Tibial nerve (tissue), 4 donors: ENCODE measurements at places on chromosomes 7 and 10.

- DNase-seq, result no peak
Measured at GRCh38 chr7:80014511-80014910, 120.1 kb upstream of the GNAI1 start.

- peak; percentile 56 for DNase-seq
Measured at GRCh38 chr10:72340510-72341261, 14.0 kb downstream of the DNAJB12 start.

- peak; percentile 56 for DNase-seq
Measured at GRCh38 chr7:107972941-107973376, 30.0 kb downstream of the LAMB1 start.

- no peak for DNase-seq
Measured at GRCh38 chr7:112942981-112943380, 143.6 kb downstream of the GPR85 start.

- peak; percentile 95 for DNase-seq
Measured at GRCh38 chr7:93231799-93232672, at the start of gene VPS50. Gene VPS50, plus strand, starts transcription at chr7:93232366. Its CDS starts 102 bp downstream, at chr7:93232468.

DNA sequence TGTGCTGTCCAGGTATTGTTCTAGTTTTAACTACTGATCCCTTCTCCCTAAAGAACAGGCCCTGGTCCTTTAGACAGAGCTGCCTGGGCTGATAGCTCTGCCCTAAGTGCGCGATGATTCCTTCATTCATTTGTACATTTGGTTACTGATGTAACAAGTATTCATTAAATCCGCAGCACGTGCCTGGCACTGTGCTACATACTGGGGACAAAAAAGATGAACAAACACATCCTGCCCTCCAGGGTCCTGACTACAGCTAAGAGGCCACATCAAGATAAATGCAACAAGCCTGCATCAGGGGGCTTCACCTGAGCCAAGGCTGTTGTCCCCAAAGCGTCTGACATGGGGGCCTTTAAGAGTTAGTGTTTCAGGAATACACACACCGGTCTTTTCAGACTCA lies 99.0 kb upstream of the PODXL start:
- DNase-seq, result no peak

DNA sequence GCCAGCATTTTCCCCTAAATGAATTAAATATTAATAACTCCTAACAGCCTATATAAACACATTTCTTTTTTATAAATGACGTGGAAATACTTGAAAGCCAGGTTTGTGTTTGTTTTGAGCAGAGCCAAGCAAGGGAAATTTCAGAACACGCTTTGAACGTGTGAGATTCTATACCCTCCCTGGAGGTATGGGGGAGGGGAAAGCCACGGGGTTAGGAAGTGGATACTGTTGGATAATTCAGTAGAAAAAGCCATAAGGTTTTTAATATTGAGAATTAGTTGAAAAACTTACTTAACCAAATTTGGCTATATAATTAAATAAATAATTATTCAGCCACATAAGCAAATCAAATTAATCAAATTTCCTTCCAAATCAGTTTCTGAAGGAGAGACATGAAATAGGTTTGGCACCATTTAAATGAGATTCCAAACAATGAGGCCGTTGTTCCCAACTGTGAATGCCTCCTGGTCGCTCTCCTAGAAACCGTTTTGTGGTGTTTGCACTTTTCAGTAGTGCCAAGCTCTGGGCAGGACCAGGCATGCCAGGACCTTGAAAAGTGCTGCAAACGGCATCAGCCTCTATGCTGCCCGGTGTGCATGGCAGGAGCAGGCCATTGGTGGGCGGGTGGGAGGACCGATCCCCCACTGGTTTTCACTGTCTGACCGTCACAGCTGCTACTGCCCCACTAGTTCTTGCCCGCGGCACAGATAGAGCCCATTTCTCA lies 88.1 kb downstream of the SEPTIN14 start:
- no peak for DNase-seq

DNA sequence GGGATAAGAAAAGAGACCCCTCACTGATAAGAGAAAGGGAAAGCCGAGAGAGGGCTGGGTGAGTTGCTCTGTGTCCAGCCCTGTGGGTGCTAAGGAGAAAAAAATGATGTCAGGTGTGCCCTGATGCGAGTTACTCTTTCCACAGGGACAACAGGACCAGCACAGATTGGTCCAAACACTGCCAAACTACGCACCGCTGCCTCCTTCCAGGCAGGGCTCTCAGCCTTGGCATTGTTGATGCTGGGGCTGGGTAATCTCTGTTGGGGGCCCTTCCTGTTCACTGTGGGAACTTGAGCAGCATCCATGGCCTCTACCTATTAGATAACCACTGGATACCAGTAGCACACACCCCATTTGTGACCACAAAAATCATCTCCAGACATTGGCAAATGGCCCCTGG lies 10.3 kb upstream of the ATP6V0E2 start:
- no peak for DNase-seq

DNA sequence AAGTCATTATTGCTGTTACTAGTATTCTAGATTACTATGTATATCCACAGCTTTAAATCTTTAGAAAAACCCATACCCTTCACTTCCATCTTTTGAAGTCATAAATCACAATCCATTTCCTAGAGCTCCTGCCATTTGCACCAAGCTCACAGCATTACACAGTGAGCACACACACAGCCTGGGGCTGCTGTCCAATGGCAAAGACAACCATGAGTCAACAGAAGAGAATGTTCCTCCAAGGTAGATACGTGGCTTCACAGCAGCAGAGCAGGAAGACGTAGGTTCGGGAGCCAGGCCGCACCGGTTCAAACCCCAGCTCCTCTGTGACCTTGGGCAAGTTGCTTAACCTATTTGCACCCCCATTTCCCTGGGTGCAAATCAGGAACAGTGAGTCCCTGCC lies 234.6 kb downstream of the DIP2C start:
- no peak for DNase-seq

GRCh38 chr10:79292026-79292766 lies 55.1 kb upstream of the PPIF start:
- no peak for DNase-seq

DNA sequence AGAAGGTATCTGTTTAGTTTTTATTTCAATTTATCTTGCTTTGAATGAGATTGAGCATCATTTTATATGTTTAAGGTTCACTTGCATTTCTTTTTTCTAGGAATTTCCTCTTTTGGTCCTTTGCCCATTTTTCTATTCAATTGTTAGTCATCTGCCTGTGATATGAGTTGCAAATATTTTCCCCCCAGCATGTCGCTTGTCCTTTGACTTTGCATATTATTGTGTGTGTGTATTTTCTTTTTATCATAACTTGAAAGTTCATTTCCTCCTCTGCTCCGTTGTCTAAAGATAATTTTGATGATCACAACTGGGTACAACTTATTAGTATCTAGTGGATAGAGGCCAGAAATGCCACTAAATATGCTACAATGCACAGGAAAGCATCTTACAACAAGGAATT lies 132.7 kb upstream of the MDFIC start:
- DNase-seq, result no peak

DNA sequence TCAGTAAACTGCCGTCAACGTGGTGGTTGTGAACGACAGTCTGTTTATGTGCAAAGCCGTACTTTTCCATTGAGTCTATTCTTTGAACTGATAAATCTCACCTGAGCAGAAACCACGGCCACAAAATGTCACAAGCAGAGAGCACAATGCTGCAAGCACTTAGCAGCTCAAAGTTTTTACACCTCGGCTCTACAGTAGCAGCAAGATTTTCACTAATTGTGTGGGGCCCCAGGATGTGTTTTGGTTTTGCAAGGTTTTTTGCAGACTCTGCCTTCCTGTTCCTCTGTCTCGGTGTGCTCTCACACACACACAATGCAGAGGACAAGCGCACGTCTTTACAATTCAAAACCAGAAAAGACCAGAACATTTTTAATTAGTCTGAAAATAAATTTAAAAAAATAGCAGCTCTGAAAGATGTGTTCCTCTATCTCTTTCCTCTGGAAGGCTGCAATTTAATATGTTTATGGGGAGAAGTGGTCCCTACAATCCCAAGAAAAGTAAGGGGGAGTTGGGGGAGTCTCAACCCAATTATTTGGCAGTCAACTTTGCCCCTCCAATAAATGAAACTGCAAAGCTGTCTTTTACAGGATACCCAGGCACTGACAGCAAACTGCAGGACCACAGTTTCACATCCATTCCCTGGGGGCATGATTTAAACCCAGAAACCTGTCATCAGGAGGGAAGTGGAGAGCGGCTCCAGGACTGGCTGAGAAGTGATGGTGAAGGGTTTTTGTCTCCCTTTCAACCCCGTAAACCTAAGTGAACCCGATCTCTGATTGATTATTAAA lies 73.8 kb upstream of the SFMBT2 start:
- no peak for DNase-seq

DNA sequence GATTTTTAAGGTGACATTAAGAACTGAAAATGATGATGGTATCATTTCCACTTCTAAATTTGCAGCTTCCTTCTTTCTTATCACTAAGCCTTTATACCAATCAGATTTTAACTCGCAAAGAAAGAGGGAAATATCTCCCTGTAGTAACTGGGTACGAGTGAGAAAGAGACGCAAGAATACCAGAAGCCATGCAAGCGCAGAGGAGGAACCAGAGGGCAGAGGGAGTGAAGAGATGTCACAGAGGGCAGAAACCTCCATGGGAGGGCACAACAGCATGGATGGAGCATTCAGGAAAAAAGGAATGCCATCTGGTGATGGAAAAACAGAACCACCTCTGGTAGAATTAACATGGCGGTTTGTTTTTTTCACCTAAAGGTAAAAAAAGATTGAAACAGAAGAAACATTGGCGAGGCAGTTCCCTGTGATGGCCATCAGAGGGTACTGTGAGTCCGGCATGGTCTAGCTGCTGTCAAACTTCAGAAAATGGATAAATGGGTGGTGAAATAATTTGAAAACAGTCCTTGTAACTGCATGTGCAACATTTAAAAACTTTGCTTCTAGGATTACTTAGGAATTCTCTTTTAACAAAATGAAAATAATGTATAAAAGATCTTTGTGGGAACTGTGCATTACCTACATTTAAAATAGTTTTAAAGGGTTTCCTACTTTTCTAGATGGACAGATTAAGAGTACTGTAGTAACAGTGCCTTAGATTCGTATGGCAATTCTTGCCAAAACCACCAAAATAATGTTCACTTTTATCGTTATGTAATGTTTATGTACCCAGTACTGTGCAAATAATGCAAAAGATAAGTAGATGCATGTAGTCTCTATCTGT lies 91.8 kb downstream of the ARHGAP12 start:
- DNase-seq, result no peak

- no peak for DNase-seq
Measured at GRCh38 chr7:47040795-47041347, 541.0 kb downstream of the TNS3 start.

GRCh38 chr7:27117887-27118491 lies 12.6 kb downstream of the HOXA4 start:
- DNase-seq, result no peak

DNA sequence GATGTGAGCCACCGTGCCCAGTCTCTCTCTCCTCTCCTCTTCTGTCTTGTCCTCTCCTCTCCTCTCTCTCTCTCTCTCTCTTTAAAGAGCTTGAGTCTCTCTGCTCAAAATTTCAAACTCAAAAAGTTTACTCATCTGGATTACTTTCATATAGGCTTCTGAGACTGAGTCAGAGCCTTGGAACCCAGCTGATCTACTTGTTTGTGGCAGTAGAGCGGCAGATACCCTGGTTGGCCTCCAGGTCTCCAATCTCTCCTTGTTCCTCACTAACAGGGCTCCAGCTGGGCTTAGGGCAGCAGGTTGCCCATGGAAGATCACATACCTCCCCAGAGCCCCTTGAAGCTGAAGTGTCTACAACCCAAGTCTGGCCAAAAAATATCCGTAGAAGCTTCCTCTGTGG lies 51.0 kb downstream of the HHEX start:
- DNase-seq, result no peak

- DNase-seq, result no peak
Measured at GRCh38 chr7:98729121-98729520, 112.0 kb downstream of the NPTX2 start.

GRCh38 chr10:7583626-7584025 lies 83.1 kb downstream of the ITIH5 start:
- no peak for DNase-seq

DNA sequence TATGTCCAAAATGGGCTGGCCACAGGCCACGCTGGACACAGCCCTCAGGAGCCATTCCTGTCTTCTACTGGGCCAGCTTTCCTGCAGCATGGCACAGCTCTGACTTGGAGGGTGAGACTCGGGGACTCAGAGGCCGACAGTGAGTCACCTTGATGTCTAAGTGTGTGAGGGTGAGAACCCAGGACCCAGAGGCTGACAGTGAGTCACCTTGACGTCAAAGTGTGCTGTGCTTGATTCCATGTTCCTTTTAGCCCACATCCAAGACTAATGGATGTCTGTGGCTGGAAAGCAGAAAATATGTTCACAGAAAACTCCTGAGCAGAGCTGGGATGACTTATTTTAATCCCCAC lies 6.0 kb upstream of the FAM170B start:
- DNase-seq, result no peak

DNA sequence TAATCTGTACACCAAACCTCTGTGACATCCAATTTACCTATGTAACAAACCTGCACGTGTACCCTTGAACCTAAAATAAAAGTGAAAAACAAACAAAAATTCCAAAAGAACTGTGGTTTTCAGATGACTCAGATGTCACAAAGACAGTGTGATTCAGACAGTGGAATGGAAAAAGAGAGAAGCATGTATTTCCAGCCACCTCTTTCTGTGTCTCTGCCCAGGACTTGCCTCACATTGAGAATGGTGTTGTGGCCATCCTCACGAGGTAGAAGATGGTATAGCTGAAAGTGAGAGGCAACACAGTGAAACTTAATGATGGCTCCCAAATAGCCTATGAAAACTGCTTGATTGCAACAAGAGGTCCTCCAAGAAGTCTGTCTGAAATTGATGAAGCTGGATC lies 78.0 kb downstream of the ARL5B start:
- DNase-seq, result no peak

DNA sequence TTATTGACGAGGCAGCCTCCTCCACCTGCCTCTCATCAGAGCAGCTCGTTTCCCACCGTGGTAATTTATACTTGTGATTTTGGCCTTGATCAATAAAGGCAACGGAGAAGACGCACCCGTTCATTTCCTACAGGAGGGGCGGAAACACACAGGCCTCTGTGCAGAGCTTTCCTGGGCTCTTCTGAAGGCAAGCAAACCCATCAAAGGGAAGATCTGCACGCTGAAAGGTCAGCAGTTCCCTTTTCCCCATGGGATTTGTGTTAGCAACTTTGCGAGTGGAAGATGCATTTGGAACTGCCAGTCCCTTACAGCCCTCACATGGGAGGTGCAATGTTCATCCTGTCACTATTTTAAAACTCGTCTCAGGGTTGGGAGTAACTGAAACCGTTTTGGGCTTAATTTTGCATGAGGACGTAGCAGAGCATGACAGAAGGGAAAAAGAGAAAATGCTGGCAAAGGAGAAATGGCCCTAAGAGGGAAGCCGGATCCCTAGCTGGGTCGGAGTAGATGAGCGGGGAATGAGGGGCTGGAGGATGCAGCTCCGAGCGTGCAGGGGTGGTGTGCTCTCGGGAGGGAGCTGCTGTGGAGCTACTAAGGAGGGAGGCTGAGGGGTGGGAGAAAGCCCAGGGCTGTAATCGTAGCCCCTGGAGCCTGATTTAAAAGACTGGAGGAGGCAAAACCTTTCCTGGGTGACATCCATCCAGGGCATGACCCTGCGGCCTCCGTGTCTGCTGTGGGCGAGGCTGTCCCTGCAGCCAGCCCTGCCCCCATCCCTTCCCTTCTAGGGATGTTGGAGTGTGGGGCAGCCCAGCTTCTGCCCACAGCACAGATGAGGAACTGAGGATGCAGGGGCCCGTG lies 111.1 kb upstream of the FAM20C start:
- DNase-seq, result no peak

GRCh38 chr10:96208271-96208670 lies 63.1 kb downstream of the BLNK start:
- no peak for DNase-seq
